ENCODE measurements at places on chromosomes 12 and 14.
A peak's percentile ranks its signal among the peaks of the same experiment; 100 is the strongest.

- no peak for DNase-seq
These were observed 330.1 kb upstream of the GARIN2 start for GRCh38 chr14:66859063-66859671.

DNA sequence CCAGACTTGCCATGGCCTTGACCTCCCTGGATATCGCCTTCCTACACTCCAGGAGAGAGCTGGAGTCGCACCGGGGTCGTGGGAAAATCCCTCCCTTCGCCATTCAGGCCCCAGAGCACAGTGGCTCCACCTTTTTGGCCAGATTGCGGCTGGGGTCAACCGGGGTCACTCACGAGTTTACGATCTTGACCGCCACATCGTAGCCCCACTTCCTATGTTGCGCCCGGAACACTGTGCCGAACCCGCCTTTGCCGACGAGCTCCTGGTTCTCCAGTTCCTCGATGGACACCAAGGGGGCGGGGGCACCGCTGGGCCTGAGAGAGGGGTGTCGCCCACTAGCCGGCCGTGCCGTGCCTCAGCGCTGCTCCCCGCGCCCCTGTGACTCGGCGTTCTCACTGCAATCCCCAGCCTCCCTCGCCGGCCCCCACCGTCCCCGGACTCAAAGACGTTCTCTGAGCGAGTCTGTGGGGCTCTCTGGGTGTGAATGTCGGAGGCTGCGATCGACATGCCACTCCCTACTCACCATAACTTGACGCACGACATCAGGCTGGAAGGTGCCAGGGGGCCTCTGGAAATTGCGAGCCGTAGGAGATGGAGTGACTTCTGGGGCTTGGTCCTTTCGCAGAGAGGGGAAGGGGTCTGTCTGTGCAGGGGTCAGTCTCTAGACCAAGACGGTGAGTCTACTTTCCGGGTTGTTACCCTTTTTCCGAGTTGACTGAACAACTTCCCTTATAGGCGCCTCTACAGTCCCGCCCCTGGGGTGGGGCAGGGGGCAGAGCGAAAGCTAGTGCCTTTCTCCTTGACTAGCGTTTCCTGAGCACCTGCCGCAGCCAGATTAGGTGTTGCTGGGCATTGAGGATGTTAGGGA, at the start of gene RIPK3:
Gene RIPK3 (minus strand): TSS at position 708 of the 868 bp plus-strand sequence. CDS start 165 bp downstream, at position 543.
- peak; percentile 75 for DNase-seq

GRCh38 chr12:82299319-82300025, 58.7 kb downstream of the CCDC59 start:
- no peak for DNase-seq

GRCh38 chr12:103572312-103573045, 14.6 kb upstream of the STAB2 start:
- no peak for DNase-seq

DNA sequence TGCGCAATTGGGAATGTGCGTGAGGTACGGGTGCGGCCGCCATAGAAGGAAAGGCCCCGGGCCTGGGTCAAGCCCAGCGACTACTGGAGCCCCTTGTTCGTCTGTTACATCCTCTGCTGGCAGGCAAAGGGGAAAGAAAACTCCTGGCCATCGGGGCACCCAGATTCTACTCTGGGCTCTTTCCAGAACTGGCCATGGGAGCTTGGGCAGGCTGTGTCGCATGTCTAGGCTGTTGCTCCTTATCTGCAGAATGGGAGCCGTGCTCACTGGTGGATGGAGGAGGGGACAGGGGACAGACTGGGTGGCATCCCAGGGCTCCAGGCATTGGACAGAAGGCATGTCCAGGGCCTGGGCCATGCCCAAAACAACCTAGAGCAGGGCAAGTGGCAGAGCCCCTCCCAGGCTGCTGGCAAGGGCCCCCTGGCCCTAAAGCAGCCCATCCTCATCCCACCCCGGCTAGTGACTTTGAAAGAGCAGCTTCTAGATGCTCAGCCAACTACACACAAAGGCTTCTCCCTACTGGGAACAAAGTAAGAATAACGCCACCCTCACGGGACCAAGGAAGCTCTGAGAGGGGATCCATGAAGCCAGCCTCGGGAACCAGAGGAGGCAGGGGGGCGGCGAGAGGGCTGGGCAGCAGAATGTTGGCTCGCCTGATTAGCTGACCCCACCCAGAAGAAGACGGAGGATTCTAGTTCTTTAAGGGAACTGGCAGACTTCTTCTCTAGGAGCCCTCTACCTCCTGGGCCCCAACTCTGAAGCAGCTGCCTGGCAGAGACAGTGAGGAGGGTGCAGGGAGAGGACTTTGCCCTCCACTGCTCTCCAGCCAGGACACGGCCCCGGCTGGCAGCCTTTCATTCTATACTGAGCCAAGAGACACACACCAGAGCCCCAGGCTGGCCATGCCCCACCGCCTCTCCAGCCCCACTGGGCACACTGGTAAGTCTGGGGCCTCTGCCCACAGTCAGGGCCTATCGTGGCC, 96.8 kb downstream of the SINHCAF start:
- DNase-seq: no peak

GRCh38 chr12:80198782-80199337, 99.5 kb downstream of the OTOGL start:
- no peak for DNase-seq

GRCh38 chr12:41365653-41366171, 177.6 kb downstream of the PDZRN4 start:
- DNase-seq: no peak

- peak; percentile 21 for DNase-seq
These were observed 949 bp downstream of the PLBD2 start for GRCh38 chr12:113359133-113359938.

DNA sequence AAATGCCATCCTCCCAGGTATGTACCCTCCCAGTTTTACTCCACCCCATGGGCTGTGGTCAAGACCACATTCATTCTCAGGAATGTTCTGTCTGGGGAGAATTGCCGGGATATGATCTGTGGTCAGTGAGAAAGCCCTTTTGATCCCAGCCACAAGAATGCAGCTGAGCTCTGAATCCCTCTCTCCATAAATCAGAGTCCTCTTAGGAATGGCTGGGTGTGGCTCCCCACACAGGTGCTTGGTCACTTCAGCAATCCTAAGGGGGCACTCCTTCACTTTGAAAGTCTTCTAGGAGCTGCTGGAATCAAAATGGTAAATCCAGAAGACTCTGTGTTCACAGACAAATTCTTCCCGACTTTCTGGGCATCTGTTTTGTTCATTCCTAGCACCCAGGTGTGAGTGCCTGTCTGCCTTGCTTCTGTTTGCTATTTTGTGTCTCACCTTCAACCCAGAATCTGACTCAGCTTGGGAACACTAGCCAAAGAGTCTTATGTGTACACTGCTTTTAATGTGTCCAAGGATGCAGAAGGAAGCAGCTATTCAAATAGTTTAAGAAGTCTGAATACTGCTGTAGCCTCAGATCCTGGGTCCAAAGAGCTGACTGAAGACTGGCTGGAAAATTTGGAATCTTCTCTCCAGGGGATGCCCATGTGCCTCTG, 144.6 kb upstream of the CDKN3 start:
- DNase-seq: no peak

GRCh38 chr14:93032421-93032936, 83.2 kb downstream of the ITPK1 start:
- DNase-seq: no peak

DNA sequence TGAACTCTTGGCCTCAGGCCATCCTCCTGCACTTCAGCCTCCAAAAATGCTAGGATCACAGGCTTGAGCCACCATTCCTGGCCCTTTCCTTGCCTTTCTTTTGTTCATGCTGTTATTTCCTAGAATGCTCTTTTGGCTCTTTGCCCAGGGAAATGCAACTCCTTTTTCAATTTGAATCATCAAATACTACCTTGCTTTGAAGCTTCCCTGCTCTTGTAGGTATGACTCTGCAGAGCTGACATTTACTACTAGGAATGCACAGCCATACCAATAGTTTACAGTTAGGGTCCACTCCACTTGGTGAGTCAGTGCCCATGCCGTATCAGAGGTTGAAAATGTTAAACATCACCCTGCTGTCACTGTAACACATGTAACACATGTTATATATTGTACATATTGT, 107.0 kb upstream of the CRY1 start:
- DNase-seq: no peak

- DNase-seq: no peak
These were observed 11.7 kb downstream of the BEST3 start for GRCh38 chr12:69687390-69687789.

DNA sequence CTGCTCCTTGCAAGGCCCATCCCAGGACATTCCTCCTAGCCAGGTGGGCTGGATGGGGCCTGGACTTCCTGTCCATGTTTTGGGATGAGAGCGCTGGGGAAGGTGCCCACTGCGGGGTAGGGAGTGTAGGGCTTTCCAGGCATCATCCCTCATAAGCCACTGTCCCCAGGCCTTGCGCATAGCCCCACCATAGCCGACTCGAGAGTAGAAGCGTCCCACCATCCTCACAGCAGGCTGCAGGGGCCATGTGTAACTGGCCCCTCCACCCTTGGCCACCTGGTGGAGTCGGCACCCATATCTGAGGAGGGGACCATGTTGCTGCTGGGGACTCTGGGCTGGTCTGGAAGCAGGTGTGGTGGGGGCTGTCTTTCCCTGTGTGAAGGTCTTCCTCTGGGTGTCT, 30.5 kb downstream of the SH2B3 start:
- DNase-seq: no peak

GRCh38 chr14:50977863-50978528, 33.7 kb upstream of the PYGL start:
- DNase-seq: no peak

DNA sequence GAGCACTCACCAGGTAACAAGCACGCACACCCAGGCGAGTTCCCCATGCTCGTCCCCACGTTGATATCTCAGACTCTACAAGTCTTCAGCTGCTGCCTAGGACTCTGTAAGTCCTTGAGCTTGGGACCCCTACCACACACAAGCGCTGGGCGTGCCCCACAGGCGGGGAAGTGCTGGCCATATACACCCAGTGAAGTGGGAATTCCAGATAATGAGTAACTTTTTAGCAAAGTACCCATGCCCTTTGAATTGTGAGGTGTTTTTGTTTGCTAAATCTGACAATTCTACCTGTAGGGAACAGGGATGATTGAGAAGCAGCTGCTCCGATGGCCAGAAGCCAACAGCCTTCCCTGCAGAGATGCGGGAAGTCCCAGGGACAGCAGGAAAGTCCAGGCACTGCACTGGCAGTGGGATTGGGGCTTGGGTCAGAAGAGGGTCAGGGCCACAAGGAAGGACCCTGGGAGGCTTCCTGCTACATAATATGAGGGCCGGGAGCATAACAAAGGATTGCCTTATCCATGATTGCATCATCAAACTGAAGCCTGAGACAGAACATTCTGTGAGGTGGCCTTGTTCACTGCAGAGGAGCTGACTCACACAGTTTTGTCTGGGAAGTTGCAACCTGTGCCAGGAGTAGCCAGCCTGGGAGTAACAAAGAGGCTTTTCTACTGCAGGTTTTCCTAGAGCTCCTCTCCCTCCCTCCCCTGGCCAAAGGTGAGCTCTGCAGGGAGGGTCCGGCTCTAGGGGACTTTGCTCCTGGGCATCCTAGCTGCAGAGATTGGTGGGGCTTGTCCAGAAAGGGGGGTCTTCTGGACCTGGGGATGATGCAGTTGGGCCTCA, 13.2 kb upstream of the SERPINA3 start:
- DNase-seq: no peak

GRCh38 chr14:93017301-93017797, 94.4 kb downstream of the CHGA start:
- DNase-seq: no peak

GRCh38 chr14:100674897-100675619, 51.6 kb upstream of the DLK1 start:
- no peak for DNase-seq

DNA sequence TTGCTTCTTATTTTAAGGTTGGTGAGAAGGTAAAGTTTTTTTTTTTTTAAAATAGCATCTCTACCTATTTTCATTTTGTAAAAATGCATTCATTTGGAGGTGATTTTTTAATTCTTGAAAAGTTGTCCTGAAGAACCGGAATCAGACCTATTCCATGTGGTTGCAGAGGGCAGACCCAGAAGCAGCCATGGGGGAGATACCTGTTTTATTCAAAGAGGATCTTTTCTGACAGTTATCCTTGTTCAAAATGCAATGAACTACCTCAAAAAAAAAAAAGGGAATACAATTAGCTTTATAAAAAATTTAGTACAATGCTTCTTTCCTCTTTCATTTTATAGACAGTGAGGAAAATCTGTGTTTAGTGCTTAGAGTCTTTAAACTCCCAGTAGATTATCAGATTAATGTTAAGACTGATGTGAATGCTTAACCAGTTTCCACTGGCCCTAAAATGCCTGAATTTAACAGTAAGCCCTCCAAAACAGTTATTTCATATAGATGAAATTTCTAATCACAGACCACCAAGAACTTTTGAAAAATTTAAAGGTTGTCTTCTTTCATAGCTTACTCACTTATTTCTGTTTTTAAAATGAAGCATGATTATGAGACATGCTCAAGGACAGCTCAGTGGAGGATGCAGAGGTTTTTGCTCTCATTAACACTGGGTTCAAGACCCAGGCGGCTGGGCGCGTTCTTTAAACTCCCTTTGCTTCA, 8.6 kb upstream of the NEMF start:
- DNase-seq: no peak

DNA sequence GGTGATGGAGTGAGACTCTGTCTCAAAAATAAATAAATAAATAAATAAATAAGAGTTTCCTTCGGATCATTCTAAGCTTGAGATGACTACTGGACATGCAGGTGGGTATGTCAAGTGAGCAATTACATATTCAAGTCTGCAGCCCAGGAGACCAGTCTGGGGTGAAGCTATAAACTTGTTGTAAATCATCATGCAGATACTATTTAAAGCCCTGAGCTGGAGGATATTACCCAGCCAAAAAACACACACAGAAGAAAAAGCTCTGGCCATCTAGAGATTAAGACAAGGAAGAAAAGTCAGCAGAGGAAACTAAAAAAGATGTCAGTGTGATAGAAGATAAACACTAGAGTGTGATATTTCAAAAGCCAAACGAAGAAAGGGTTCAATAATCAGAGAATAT, 47.0 kb upstream of the PDZRN4 start:
- no peak for DNase-seq

GRCh38 chr14:51308866-51309265, 68.8 kb downstream of the TMX1 start:
- no peak for DNase-seq

GRCh38 chr14:87989956-87990299, 3.1 kb downstream of the GALC start:
- DNase-seq: no peak

DNA sequence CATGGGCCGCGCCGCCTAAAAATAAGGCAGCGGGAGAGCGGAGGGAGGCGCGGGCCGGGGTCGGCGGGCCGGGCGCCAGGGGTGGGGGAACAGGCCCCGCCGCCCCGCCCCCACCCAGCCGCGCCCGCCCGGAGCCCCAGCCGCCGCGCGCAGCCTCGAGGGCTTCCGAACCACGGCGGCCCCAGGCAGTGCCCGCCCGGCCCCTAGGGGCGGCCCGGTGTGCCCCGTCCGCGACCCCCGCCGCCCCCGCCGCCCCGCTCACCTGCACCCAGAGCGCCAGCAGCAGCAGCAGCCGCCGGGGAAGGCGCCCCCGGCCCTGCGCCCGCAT, 519 bp downstream of the JAG2 start:
- no peak for DNase-seq

GRCh38 chr12:117140397-117141096, 41.3 kb upstream of the TESC start:
- DNase-seq: no peak
